Activated CD8-positive, alpha-beta T cell treated with anti-CD3 and anti-CD28 coated beads, Interleukin-2, amount 10 ng/mL, durations not matched to agents 7 days and 5 days (primary cell): ENCODE measurements at places on chromosomes 13 and 19. TPM values are rescaled to one million over a fixed set of nuclear protein-coding genes. Genes with fewer than 3 reads are reported as not detected.
A peak's percentile ranks its signal among the peaks of the same experiment; 100 is the strongest.

DNA sequence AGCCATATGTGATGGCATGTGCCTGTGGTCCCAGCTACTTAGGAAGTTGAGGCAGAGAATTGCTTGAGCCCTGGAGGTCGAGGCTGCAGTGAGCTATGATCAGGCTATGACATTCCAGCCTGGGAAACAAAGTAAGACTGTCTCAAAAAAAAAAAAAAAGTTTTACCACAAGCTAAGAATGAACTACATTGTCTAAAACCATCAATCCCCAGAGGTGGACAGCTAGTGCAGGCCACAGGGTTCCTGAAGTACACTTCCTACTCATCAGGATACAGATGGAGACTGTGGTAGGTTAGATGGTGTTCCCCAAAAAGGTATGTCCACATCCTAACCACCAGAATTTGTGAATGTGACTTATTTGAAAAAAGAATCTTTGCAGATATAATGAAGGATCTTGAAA, 63.5 kb upstream of the DOCK9 start:
- H3K27ac ChIP-seq: no peak overlapping the region
- no peaks in the 10 kb centered on the region for H3K27me3 ChIP-seq
- H3K4me1 ChIP-seq: peaks cover 59% of the 10 kb centered on the region
- no peak overlapping the region for H3K4me3 ChIP-seq
- no peak for DNase-seq
- peaks cover 23% of the 10 kb centered on the region for H3K36me3 ChIP-seq

- peak; percentile 61 for DNase-seq
- H3K4me3 ChIP-seq: peak overlapping the region; percentile 49
- peaks cover 22% of the 10 kb centered on the region for H3K36me3 ChIP-seq
- H3K27me3 ChIP-seq: no peaks in the 10 kb centered on the region
Measured at GRCh38 chr13:42392716-42393572, 121.0 kb downstream of the AKAP11 start.

DNA sequence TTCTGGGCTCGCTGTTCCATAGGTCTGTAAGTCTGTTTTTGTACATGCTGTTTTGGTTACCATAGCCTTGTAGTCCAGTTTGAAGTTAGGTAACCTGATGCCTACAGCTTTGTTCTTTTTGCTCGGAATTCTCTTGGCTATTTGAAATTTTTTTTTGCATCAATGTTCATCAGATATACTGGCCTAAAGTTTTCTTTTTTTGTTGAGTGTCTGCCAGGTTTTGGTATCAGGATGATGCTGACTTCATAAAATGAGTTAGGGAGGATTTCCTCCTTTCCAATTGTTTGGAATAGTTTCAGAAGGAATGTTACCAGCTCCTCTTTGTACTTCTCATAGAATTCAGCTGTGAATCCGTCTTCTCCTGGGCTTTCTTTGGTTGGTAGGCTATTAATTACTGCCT, 397.8 kb upstream of the HTR2A start:
- H3K36me3 ChIP-seq: no peaks in the 10 kb centered on the region
- H3K27me3 ChIP-seq: no peaks in the 10 kb centered on the region

DNA sequence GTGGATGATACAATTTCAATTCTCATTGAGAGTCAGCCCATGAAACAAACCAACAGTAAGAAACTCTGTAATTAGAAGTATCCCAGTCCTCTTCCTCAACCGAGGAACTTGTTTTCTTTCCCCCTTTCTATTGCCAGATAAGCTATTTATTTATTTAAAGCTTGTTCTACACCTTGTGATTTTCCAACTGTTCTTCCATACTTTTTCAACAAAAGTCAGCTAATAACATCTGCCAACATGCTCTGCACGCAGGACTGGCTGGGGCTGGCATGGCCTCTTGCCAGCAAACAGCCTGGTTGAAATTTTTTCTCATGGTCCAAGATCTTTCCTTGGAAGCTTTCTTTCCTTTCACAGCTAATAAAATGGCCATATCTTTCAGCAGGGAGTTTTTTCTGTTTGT, 2.9 kb upstream of the IRS2 start:
- no peak overlapping the region for H3K27ac ChIP-seq
- H3K27me3 ChIP-seq: peaks cover 28% of the 10 kb centered on the region
- peaks cover 6% of the 10 kb centered on the region for H3K4me1 ChIP-seq
- no peak for DNase-seq
- H3K36me3 ChIP-seq: no peaks in the 10 kb centered on the region
- no peak overlapping the region for H3K4me3 ChIP-seq

DNA sequence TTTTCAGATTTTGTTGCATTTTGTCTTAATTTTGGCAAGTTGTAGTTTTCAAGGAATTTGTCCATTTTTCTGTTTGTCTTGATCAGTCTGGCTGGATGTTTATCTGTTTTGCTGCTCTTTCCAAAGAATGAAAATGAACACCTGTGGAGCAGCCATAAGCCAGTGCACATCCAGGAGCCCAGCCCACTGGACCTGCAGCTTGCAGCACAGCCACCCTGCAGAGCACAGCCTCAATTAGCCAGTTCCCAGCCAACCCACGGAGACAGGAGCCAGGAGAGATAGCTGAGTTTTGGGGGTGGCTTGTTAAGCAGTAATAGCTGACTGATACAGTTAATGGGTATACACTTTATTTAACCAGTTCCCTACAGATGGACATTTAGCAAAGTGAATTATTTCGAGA, 38.0 kb upstream of the URI1 start:
- no peak for DNase-seq
- peaks cover 3% of the 10 kb centered on the region for H3K27me3 ChIP-seq
- no peak overlapping the region for H3K27ac ChIP-seq

DNA sequence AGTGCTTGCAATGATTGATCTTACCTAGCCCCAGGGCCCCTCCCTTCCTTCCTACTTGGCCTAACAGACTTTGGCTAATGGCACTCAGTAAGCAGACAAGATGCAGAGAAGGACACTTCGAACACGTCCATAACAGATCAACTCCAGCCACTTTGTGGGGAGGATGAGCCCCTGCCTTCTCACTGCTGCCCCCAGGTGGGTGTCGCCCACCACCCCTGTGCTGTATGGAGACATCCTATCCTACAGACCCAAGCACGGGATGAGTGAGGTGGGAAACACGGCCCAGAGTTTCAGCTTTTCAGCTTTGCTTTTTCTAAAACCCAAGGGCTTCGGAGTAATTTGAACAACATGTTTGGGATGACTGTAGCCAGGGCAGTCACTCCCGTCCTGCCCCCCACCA, 5.5 kb downstream of the SLC7A1 start:
- no peak for DNase-seq
- H3K27me3 ChIP-seq: no peaks in the 10 kb centered on the region
- peaks cover 51% of the 10 kb centered on the region for H3K4me1 ChIP-seq
- H3K27ac ChIP-seq: no peak overlapping the region

GRCh38 chr13:95349267-95349666, 48.0 kb upstream of the ABCC4 start:
- no peaks in the 10 kb centered on the region for H3K36me3 ChIP-seq
- H3K27me3 ChIP-seq: peaks cover 3% of the 10 kb centered on the region
- H3K4me3 ChIP-seq: no peak overlapping the region
- DNase-seq: no peak
- H3K27ac ChIP-seq: no peak overlapping the region

The RYR1 gene
- 0.83 TPM for total RNA-seq
